ENCODE measurements at places on chromosomes 11 and 22. TPM values are rescaled to one million over a fixed set of nuclear protein-coding genes. Genes with fewer than 3 reads are reported as not detected.

The CDKN1C gene
- 39.5 TPM for total RNA-seq

The DLG2 gene
- total RNA-seq, result 7.2 TPM

The SEPTIN5 gene
- total RNA-seq, result 9.3 TPM

GRCh38 chr11:92964471-92964870, 5.0 kb upstream of the MTNR1B start:
- no peak overlapping the region for H3K4me3 ChIP-seq
- H3K4me1 ChIP-seq, result no peaks in the 10 kb centered on the region
- H3K27me3 ChIP-seq, result peaks cover 7% of the 10 kb centered on the region

GRCh38 chr11:6695377-6695776, 12.2 kb upstream of the MRPL17 start:
- H3K36me3 ChIP-seq, result no peaks in the 10 kb centered on the region
- no peak overlapping the region for H3K4me3 ChIP-seq
- no peaks in the 10 kb centered on the region for H3K27me3 ChIP-seq
- H3K4me1 ChIP-seq, result peaks cover 32% of the 10 kb centered on the region
- H3K27ac ChIP-seq, result peak overlapping the region; percentile 59

DNA sequence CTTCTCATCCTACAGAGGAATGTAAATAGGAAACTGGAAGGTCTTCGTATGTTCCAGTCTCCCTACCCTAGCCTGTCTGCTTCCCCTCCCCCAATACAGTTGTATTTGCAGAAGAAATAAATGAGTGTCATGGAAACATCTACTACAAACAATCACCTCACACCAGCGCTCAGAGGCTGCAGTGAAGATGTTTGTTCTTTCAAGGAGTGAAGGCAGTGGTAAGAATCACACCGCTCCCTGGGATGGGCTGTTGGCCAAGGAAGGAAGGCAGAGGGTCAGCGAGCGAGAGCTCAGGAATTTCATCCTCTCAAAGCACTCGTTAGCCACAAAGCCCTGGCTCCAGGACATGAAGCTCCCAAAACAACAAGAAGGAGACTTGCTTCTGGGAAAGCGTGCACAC, 1.1 kb upstream of the IGSF9B start:
- peaks cover 34% of the 10 kb centered on the region for H3K27me3 ChIP-seq
- peak; percentile 60 for DNase-seq
- no peaks in the 10 kb centered on the region for H3K36me3 ChIP-seq
- H3K4me1 ChIP-seq, result peaks cover 15% of the 10 kb centered on the region
- peak overlapping the region; percentile 71 for H3K27ac ChIP-seq
- H3K4me3 ChIP-seq, result peak overlapping the region; percentile 73

DNA sequence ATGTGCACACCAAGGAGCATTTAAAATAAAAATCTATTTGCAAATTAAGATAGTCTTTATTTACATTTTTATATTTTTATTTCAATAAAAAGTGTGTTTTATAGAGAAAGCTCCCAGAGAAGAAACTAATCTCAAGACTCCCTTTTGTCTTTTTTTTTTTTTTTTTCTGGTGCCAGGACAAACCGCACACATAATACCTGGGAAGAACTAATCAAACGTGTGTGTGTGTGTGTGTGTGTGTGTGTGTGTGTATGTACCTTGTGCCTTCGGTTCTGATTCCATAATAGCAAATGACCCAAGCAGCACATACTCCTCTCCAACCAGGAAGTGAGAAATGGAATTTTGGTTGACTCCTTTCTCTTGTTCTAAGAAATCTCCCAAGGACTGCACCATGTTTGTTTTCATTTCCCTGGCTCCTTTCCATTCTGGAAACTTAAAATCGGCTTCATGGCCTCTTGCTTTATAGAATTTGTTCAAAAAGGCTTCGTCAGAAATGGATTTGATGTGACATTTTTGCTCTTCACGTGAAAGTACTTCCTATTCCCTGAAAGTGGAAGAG, 65.3 kb downstream of the ST3GAL4 start:
- no peak for DNase-seq
- H3K4me3 ChIP-seq, result no peak overlapping the region
- H3K4me1 ChIP-seq, result peaks cover 33% of the 10 kb centered on the region
- peak overlapping the region; percentile 72 for H3K27ac ChIP-seq
- no peaks in the 10 kb centered on the region for H3K27me3 ChIP-seq

GRCh38 chr11:83072350-83073242, 899 bp upstream of the RAB30 start:
- peaks cover 20% of the 10 kb centered on the region for H3K36me3 ChIP-seq
- peak overlapping the region; percentile 94 for H3K27ac ChIP-seq
- H3K4me3 ChIP-seq, result peak overlapping the region; percentile 79
- no peak for DNase-seq

DNA sequence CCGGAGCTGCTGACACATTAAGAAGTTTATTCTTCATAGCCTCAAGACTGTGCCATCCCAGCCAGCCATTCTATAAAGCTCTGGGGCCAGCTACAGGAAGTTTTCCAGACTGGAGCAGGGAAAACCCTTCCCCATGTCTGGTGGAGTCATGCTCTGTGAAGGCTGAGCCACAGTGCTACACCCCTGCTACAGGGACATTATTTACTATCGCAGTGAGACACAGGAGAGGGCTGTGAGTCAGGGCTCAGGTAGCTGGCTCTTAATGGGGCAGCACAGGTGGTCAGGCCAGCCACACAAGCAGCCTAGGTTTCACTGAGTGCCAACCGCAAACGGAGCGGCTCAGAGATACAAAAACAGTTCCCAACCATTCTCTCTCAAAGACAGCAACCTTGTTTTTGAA, 12.1 kb downstream of the HPS4 start:
- H3K27me3 ChIP-seq, result no peaks in the 10 kb centered on the region
- peaks cover 97% of the 10 kb centered on the region for H3K36me3 ChIP-seq
